ENCODE measurements at places on chromosomes 4 and X.

DNA sequence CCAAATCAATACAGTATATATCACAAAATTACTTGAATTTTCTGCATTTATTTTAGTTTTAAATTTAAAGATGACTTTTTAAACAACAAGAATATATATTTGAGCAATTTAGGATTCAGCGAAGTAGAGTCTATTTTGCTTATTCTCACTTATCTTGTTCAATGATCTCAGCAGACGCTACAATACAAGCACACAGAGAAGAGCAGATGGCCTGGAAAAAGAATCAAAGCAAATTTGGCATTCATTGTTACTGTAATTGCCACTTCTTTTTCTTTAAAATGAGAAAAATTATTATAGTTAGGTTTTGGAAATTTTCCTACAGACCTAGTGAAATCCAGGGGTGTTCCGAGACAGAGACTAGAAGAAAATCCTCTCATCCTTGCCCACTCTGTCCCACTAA lies 57.5 kb downstream of the NPY1R start:
- DNase-seq = no peak

DNA sequence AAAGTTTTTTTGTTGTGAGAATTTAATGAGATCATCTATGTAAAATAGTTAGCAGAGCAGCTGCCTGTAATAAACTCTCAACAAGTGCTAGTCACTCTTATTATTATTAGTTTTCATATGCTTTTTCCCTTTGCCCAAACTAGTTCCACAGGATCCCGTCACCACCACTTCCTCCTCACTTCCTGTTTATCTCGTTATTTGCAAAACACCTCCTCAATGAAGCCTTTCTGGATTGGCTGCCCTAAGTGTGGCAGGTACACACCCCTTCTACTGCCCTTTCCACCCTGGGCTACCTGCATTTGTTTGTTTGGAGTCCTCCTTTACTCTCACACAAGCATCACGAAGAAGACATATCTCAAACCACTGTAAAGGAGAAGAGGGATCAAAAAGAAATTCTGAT lies 54.4 kb upstream of the KLF3 start:
- no peak for DNase-seq

- DNase-seq = no peak
Observed at GRCh38 chr4:52726826-52727580, 24.2 kb downstream of the ERVMER34-1 start.

DNA sequence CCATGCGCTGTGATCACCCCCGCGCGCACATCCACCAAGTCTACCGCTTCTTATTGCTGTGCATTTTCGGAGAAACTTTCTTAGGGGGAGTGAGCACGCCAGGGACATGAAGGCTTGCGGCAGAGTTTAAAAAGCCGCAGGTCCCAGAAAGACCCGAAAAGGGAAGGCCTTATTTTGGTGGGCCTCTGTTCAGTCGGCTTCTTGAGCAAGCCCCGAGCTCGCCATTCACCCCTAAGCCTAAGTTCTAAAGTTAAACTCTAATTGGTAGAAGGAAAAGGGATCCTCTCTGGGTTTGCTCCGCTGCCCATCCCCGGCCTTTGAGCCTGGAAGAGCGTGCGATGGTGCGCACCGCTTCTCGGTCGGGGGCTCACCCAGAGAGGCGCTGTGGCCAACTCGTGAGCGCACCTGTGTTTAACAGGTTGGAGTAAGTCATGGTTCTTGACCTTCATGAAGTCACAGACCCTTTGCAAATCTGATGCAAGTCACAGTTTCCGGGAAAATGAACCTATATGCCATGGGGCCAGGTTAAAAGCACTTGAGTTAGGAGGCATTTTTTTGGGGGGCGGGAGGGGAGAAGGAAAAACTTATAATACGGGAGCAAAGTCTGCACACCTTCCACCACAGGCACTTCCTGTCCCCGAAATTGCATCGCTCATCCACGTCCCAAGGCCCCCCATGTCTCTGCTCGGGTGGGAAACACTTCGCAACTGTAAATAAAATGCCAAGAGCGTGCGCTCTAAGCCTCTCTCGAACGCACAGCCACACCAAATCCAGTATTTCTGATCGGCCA lies 1.9 kb downstream of the PHOX2B start:
- DNase-seq = no peak

- DNase-seq = no peak
Observed at GRCh38 chr4:76544725-76545124, 109.7 kb downstream of the SHROOM3 start.

Data from epithelial cell of prostate (primary cell).